ENCODE measurements at places on chromosomes 1 and 21.

DNA sequence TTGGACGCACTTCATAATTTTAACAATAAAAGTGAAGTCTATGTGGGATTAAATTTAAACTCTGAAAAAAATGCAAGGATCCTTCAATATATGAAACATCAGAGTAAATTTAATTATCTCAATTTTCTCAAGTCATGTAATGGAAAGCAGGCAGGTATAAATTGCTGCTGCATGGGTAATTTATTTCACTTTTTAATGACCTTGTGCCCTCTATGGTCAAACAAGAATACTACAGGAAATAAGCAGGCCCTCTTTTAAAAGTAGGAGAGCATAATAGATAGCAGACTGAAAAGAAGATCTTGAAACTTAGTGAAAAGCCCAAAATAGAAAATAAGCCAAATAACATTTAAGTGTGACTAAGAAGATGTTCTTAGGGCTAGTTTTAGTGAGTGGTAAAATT, 22.9 kb downstream of the BCAS2 start:
- no peak for DNase-seq

DNA sequence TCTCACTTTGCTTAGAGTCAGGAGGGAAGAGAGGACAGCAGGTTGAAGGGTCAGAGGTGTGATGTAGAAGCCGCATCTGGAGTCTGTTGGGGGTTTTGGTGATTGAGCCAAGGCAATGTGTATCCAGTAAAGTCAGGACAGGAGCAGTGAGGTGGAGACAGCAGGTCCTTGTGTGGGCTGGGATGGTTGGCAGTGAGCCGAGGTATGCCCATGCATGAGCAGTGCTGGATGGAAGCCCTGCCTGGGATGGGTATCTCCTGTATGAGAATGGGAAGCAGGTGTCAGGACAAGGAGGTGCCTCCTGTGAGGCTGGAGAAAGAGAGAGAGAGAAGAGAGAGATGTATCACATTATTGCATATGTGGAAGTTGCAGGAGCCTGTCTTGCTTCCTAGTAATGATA, 90.0 kb downstream of the OBSCN start:
- no peak for DNase-seq

GRCh38 chr1:39901464-39901713, 328 bp downstream of the MYCL start:
- DNase-seq: no peak

GRCh38 chr1:1929639-1930545, 10.8 kb upstream of the TMEM52 start:
- no peak for DNase-seq

GRCh38 chr1:164664127-164664526, 105.1 kb downstream of the PBX1 start:
- no peak for DNase-seq
